ENCODE measurements at places on chromosomes 13 and 19.

GRCh38 chr13:20271441-20271840 lies 39.3 kb upstream of the GJB6 start:
- DNase-seq: no peak

DNA sequence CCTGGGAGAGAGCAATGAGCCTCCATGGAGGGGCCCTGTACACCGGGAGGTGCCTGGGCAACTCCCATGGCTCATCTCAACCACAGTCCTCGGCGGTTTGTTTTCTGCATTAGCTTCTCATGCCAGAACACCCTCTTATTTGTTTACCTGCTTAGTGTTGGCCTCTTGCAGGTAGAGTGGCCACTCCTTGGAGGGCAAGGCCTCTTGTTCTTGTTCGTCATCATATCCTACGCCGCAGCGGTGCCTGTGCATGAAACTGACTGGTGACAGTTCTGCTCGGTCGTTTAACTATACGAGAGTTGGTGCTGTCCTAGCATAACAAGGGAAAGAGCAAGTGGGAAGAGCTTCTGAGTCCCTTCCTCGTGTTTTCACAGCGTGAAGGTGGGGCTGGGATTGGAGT lies 40.5 kb upstream of the RNF113B start:
- DNase-seq: no peak

DNA sequence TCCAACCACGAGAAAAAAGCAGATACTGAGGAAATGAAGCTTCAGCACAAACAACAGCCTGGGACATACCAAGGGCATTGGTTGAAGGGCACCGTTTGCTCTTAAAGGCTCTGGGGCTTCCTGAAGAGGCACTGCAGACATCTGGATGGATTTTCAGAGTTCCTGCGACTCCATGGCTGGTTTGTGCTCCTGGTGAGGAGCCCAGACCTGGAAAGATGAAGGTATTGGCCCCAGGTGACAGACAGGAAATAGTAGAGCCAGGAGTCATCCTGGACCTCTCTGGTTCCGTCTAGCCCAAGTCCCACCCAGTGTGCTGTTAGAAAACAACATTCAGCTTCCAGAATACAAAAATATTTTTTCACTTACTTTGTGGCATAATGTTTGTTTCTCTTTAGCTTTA lies 6.3 kb downstream of the IL17D start:
- no peak for DNase-seq

DNA sequence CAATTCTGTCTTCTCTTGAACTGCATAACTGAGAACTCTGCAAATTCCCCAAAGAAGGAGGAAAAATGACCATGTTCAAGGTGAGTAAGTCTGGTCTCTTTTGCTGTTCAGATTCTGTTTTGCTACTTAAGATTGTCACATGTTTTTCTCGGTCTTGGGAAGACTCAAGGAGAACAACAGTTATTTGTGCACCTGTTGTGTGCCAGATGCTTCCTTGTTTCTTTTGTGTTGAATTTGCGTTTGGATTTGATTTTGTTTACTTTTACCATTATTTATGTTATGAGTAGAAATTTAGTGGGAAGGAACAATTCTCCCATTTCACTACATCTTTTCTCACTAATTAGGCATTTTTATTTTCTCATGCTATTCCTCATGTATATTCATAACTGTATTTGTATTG lies 4.4 kb downstream of the ZNF284 start:
- DNase-seq: no peak

- DNase-seq: no peak
These were observed 273.8 kb downstream of the LIG4 start for GRCh38 chr13:107941345-107942029.

- DNase-seq: no peak
These were observed 384.2 kb downstream of the SLITRK1 start for GRCh38 chr13:83498045-83498444.
